ENCODE measurements at places on chromosomes 11 and 22.

DNA sequence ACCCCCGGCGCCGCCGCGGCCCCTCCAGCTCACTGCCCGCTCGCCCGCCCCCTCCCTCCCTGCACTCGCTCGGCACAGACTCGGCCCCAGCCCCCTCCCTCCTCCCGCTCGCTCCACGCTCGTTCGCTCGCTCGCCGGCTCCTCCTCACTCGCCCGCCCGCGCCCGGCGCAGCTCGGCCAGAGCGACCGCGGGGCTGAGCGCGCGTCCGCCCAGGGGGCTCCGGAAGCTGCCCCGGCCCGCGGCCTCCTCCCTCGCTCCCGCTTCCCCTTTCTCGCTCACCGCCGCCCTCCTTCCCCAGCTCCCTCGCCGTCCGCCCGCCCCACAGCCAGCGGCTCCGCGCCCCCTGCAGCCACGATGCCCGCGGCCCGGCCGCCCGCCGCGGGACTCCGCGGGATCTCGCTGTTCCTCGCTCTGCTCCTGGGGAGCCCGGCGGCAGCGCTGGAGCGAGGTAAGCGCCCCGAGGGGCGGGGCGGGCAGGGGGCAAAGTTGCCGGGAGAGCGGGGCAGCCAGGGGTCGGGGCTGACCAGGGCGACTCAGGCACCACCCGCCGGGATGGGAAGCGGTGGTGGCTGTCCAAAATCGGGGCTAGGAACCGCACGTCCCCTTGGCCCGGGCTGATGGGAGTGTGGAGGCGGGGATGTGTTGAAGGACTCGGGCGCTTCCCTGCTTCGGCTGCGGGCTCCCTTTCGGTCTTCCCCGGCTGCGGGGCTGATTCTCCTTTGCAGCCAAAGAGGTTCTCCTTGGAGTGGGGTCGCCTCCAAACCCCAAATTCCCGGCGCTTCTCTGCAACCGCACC, at the start of gene SEZ6L:
SEZ6L (plus strand) TSS at position 148 of the 797 bp plus-strand sequence; CDS start at position 356, 208 bp downstream.
- DNase-seq: peak; percentile 17

GRCh38 chr11:65884716-65885092, 3.6 kb downstream of the FIBP start:
- DNase-seq: peak; percentile 67

GRCh38 chr11:118436639-118437207, 431 bp downstream of the KMT2A start:
- peak; percentile 18 for DNase-seq

- DNase-seq: no peak
These were observed 2.4 kb upstream of the TRIM68 start for GRCh38 chr11:4610258-4610935.

- DNase-seq: peak; percentile 16
These were observed 26.0 kb upstream of the LRRC10B start for GRCh38 chr11:61482513-61482912.

- no peak for DNase-seq
These were observed 3.6 kb downstream of the CDKN1C start for GRCh38 chr11:2881981-2882375.

DNA sequence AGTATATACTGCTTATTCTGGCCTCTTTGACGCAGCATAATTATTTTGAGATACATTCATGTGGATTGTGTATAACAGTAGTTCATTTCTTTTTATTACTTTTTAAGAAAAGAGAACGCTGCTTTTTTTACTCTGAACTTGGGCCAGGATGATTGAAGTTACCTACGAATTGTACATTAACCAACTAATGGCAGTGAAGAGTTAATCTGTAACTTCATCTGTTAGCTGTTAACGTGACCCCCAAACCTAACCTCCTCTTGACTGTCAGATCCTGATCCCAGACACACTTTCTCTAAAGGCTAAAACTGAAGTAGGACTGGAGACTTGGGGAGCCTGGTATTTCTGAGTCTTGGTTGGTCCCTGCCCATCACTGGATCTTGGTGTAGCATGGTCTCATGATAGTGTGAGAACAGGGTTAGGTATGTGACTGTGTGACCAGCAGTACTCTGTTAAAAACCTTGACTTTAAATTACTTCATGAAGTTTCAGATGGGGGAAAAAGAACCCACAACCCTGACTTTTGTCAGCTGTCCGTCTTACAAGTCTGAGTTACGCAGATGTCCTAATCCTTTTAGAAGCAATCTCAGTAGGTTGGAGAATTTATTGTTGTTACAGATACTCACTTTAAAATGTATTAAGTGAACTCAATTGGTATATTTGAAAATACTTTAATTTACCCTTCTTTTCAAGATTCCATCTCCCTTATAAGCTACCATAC, 39.4 kb downstream of the C22orf31 start:
- DNase-seq: no peak

- DNase-seq: no peak
These were observed 11.7 kb downstream of the MICAL2 start for GRCh38 chr11:12122083-12122482.

DNA sequence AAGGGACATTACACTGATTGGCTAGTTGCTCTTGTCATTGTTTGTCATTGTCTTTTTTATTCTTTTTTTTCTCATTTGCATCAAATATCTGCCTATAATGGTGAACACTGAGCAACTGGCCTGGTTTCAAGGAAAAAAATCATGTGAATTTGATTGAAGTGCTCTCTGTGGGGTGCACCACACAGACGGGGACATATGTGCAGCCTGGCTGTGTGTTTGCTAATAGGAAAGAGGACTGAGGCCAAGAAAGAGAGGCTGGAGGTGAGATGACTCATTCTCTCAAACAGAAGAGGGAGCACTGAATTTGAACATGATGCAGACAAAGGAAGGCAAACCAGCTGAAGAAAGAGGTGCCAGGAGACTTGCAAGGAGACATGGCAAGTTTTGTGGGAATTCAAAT, 684.9 kb upstream of the CCDC90B start:
- DNase-seq: peak; percentile 30

DNA sequence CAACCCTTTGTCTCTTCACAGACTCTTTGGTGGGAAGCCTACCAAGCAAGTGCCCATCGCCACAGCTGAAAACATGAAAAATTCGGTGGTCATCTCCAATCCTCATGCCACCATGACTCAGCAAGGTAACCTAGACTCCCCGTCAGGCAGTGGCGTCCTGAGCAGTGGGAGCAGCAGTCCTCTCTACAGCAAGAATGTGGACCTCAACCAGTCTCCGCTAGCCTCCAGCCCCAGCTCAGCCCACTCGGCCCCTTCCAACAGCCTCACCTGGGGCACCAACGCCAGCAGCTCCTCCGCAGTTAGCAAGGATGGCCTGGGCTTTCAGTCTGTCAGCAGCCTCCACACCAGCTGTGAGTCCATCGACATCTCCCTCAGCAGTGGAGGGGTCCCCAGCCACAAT, 111.6 kb downstream of the DBX1 start:
- DNase-seq: no peak

DNA sequence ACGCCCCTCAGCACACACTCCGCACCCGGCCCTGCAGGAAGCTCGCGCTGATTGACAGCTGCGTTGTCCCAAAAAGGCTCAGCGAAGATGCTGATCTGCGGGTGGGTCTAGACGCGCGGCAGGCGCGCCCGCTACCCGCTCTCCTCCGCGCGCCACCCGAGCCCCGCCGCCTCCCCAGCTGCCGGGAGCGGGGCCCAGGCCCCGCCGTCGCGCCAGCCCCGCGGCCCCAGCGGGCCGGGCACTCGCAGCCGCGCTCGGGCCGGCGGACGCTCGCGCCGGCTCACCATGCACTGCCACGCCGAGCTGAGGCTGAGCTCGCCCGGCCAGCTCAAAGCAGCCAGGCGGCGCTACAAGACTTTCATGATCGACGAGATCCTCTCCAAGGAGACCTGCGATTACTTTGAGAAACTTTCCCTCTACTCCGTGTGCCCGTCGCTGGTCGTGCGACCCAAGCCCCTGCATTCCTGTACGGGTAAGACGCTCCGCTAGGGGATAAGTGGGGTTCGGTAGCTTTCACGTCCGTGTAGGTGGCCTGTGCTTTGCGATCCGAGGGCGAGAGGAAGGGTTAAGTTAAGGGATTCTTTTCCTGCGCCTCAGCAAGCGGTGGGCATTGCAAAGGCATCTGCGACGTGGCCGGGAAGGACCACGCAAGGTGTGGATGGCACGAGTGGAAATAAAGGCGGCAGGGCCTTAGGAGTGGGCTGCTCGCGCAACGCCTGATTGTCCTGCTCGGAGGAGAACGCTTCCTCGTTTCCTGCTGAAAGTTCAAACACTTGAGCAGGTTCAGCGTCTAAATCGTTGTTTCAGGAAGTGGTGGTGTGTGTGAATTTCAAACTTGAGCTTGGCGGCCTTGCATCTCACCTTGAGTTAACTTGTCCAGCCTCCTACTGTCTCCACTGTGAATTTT, at the start of gene BARX2:
BARX2 (plus strand) TSS at position 98 of the 907 bp plus-strand sequence; CDS start at position 286, 188 bp downstream.
- DNase-seq: peak; percentile 51

DNA sequence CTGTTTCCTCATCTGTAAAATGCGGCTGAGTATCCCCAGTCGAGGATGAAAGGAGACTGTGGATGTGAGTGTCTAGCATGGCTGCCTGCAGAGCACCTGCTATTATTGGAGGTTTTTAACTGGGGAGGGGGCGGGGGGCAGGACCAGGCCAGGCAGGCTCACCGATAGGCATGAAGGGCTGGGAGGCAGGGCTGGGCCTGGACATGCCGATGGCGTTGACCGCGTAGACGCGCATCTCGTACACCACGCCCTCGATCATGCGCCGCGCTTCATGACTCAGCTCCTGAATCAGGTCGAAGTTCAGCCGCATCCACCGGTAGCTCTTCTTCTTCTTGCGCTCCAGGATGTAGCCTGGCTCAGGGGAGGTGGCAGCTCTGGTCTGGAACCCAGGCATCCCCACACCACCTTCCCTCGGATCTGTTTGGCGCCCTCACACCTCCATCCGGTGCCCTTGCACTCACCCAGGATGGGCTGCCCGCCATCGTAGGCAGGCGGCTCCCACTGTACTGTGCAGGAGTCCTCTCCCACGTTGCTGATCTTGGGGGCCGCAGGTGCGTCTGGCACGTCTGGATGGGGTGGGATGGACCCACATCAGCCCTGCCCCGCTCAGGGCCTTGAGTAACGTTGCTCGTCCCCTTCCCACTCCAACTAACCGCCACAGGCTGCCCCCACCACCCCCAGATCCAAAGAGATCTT, 15.1 kb downstream of the MYBPC3 start:
- DNase-seq: no peak

- DNase-seq: no peak
These were observed 300.4 kb downstream of the TTC28 start for GRCh38 chr22:28379075-28379779.

DNA sequence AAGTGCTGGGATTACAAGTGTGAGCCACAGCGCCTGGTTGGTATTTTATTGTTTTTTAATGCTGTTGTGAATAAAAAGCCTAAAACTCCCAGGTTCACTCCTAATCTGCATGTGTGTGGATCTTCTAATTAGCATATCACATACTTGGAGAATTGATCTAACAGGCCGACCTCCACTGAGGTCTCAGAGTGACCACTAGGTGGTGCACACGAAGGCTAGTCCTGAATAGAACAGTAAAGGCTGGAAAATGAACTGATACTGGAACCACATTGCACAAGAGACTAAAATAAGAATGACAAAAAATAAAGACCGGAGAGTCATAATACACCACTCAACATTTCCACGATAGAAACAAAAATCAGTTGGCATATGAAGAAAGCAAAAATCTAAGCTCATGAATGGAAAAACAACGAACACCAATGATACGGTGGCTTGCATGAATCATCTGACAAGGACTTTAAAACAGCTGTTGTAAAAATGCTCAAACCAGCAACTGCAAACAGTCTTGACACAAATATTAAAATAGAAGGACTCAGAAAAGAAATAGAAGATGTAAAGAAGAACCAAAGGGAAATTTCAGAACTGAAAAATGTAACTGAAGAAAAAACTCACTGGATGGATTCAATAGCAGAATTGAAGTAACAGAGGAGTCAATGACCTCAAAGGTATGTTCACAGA, 19.2 kb downstream of the PIM3 start:
- DNase-seq: peak; percentile 46

DNA sequence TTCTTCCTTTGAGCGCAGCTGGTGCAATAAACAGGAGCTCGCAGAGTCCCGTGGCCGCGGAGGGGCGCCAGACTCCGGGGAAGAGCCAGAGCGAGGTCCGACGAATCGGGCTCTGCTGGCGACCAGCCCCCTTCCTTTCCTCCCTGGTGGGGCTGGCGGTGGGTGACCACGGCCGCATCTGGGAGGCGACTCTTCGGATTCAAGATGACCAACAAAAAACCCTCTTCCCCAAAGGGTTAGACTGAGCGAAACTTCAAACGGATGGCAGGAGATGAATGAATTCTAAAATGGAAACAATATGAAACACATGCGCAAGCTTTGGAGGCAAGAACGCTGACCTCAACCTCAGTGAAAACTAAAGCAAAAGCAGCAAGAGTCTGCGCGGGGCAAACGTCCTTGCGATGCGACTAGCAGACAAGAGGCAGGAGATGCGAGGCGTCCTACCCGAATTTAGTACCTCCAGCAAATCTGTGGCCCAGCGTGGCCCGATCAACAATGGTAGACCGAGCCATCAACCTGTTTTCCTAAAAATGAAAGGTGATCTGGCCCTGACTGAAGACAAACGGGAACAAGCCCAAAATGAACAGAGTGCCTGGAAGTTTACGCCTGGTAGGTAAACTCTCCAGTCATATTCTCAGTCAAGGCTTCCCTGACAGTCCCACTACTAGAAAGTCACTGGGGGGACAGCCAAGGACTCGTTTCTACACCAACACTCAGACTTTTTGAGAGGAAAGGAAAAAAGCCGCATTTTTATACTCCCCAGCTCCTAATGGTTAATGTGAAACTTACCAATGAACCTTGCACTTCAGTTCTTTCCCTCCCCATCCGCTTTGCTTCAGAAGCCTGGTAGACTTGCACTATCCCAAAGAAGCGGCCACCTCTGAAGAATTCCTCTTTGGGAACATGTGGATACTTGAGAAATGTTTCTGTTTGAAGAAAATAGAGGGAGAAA, 11.6 kb downstream of the MMP3 start:
- peak; percentile 65 for DNase-seq

GRCh38 chr22:43060183-43060582, 29.0 kb downstream of the TTLL1 start:
- peak; percentile 18 for DNase-seq

GRCh38 chr11:75453916-75454655, 21.1 kb upstream of the KLHL35 start:
- peak; percentile 44 for DNase-seq

DNA sequence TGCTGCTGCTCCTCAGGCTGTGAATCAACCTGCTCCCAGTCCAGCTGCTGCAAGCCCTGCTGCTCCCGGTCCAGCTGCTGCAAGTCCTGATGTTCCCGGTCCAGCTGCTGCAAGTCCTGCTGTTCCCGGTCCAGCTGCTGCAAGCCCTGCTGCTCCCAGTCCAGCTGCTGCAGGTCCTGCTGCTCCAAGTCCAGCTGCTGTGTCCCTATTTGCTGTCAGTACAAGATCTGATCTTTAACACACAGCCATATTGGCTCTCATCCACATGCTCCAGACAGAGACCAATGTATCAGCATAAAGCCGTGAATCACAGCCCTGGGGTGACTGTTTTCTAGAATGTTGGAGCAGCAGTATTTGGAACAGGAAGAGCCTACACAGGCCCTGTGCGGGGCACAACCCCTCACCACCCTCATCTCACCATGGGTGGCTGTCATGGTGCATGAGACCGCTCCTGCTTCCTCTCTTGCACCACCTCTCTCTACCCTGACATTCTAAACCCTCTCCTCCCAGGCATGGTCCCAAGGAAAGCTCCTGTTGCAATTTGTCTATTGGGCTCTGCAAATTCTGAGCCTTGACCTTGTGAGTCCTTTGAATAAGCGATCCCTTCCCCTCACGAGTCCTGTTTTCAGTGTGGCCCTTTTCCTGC, 3.5 kb downstream of the KRTAP5-10 start:
- DNase-seq: no peak

GRCh38 chr11:114102993-114103896, 43.7 kb downstream of the ZBTB16 start:
- no peak for DNase-seq

GRCh38 chr22:50010676-50011446, 1.7 kb downstream of the IL17REL start:
- DNase-seq: no peak

- peak; percentile 86 for DNase-seq
These were observed 82.3 kb upstream of the EED start for GRCh38 chr11:86162239-86162638.
